Amygdala (tissue), 56 donors: ENCODE measurements at places on chromosomes 16 and 17.

GRCh38 chr17:42562388-42563142 is 617 bp downstream of the COASY start:
- DNase-seq = no peak

- DNase-seq = no peak
These were observed 15.4 kb downstream of the FBXO31 start for GRCh38 chr16:87368029-87368770.

DNA sequence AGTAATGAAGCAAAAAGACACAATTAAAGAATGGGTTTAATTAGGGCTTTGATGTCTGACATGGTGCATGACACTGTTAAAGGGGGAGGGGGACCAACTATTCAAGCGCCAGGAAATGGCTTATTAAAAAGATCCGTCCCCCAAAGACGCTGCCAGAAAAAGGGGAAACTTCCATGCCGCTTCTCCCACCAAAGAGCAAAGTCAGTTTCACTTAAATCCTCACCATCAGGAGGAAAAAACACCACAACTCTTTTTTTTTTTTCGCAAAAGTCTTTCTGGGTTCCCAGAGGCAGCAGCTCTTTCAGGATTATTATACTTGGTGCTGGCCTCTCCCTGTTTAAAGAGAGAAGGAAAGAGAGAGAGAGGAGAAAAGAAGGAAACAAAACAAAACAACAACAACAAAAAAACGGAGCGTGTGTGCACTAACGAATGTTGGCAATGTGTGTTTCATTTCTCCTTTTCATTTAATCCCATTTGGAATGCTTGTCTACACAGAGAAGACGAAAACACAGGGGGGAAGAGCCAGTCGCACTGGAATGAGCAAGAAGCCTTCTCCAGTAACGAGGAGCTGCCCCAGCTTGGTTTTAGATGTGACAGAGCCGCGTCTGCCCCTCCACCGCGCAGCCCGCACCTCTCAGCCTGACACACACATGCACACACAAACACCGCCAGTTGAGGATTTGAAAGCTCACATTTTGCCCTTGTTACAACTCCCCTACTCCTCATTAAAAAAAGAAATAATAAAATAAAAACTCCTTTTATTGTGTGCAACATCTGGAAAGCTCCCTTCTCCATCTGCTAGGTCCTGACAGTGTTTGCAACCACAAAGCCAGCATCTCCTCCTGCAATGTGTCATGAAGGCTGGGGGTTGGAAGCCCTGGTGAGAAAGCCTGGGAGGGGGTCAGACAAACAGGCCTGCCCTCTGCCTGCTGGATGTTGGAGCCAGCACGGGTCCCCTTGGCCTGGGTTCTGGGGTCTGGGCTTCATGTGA is 32.7 kb upstream of the AXIN2 start:
- DNase-seq = no peak

- DNase-seq = no peak
These were observed 19.0 kb downstream of the KCNG4 start for GRCh38 chr16:84220851-84221250.

DNA sequence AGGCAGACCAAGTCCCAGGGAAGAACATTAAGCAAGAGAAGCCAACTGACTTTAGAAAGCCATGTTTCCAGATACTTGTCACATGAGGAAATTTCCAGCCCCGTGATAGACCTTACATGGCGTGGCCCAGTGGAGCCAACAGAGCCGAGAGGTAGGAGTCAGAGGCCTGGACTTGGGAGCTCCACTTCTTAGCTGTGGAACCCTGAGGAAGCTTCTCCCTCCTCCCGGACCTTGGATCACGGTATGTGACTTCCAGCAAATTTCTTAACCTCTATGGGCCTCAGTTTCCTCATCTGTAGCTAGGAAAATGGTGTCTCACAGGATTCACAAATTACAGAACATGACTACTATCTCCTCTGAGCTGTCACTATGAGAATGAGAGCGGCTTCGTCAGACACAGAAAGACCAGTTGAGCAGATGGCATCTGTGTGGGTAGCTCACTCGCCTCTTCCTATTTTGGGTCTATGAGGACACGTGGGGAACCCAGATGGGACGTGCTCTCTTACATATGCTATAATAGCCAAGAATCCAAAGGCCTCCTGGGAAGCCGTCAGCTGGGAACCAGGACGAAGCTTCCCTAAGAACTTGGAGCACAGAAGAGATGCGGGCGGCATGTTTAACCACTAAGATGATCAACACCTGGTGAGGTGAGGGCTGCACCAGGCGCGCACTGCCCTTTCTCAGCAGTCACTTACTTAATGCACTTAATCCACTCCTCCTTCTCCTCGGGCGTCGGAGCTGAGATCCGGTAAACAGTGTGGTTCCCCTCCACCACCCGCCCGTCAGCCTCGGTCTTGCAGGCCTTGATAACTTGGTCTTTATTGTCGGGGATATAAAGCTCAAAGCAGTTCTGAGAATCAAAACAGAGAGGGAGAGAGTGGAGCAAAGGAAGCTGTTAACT is 102.3 kb downstream of the CYTH1 start:
- DNase-seq = peak; percentile 21

DNA sequence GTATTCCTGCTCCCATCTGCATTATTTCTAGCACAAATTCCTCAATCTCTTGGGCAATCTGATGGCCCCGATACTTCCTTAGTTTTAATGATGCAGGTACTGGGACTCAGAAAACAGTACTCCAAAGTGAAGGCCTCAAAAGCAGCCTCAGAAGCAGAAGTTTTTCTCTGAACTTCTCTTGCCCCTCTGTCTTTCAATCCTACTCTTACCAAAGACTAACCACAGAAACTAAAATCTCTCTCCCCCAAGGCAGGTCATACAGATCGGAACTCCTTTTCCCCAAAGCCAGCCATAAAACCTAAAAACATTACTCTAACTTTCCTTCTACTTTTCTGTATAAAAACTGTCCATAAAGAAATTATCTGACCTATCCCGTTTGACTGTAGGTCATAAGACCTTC is 103.5 kb downstream of the HS3ST3A1 start:
- DNase-seq = no peak

DNA sequence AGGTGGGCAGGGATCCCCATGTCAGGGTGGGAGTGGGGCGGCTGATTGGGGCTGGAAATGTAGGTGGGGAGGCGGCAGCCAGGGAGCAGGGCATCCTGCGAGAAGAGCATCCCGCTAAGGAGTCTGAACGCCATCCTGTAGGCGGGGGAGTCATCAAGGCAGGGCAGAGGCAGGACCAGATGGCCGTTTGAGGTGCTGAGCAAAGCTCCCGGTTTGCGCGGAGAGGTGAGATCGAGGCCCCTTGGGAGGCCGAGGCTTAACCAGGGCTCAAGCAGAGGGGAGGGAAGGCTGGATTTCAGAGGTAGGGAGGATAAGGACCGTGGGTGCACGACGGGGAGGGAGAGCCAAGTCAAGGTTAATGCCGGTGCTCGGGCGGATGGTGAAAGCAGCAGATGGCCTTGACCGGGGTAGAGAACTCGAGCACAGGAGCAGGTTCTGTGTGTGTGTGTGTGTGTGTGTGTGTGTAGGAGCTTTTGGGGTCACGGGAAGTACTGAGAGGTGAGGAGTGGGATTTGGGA is 472 bp upstream of the NME2 start:
- DNase-seq = no peak

- DNase-seq = no peak
These were observed 21.6 kb downstream of the PLA2G10 start for GRCh38 chr16:14672403-14672971.

- no peak for DNase-seq
These were observed 3.2 kb upstream of the KRT20 start for GRCh38 chr17:40888196-40888720.

GRCh38 chr16:50169555-50170096 is 16.5 kb downstream of the TENT4B start:
- DNase-seq = no peak

DNA sequence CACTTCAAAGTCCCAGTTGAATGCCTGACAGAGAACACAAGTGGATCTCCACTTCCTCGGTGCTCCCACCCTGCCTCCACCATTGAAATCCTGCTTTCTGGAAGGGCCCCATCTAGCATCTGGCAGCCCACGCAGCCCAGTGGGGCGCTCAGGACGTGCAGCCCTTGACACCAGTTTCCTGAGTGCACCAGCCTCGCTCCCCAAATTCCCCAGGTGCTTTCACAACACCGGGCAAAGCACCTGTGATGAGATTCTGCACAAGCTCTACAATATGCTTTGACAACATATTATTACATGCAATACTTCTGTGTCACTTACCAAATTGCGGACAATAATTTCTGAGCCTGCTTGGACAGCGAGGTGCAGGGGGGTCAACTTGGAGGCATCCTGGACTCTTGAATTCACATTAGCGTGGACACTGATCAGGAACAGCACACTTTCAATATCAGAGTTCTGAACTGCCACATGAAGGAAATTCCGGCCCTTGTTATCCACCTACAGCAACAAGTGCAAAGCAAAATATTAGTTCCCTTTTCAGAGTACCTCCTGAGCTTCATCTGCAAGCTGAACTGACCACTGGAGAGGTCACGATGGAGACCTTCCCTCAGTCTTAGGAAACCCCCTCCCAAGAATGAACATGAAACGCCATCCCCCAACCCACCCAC is 33.9 kb downstream of the CYB5D2 start:
- no peak for DNase-seq

- DNase-seq = no peak
These were observed 183.1 kb downstream of the CYLD start for GRCh38 chr16:50924759-50925545.

GRCh38 chr17:7147772-7148171 is 31.4 kb downstream of the ASGR1 start:
- DNase-seq = no peak

GRCh38 chr16:81558077-81558443 is 113.5 kb downstream of the CMIP start:
- no peak for DNase-seq

DNA sequence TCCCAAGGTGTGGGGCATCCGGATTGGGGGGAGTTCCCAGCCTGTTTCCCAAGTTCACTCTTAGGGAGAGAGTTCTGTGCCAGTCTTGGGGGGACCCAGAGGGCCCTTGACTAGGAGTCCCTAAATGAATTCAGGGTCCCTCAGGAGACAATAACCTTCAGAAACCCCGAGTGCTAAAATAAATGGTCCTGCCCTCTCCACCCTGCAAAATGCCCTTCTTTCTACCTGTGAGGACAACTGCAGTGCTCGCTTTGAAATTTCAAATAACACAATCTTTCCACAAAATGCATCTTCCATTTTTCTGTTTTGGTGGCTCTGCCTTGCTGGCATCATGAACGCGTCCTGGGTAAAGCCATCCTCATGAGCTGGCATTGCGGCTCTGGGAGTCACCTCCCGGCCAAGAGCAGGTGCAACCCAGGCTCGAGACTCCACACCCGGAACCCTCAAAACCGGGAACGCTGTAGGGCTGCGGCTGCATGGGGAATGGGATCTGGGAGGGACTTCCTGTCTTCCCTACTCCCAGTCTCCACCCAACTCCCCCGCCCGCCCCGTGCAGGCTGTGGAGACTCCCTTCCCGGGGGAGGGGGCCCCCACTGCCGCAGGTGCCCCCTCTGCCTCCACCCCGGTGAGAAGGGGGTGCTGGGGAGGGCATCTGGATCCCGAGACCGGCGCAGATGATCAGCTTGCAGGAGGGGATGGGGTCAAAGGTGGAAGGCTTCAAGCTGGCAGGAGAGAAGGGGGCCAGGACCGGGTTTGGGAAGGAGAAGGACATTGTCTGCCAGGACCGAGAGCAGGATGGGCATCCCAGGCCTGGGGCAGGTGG is at the start of gene ZNF205:
Gene ZNF205 (plus strand): TSS at position 529 of the 823 bp plus-strand sequence. CDS start 845 bp downstream, outside the sequence.
- peak; percentile 41 for DNase-seq

DNA sequence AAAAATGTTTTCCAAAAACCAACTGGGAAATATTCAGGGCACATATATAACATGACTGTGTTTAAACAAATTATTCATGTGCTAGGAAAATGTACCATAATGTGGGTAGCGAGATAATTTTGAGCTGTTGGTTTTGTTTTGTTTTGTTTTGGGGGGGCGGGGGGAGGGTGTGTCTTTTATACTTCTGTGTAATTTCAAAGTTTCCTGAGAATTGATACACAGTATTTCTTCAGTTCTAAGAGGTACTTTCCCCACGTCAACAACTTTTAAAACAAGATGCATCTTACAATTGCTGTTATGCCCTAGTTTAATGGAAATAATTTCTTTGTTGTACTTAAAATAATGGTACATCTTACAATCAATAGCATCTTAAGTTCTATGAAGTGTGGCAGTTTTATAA is 99.7 kb upstream of the RPRML start:
- no peak for DNase-seq

DNA sequence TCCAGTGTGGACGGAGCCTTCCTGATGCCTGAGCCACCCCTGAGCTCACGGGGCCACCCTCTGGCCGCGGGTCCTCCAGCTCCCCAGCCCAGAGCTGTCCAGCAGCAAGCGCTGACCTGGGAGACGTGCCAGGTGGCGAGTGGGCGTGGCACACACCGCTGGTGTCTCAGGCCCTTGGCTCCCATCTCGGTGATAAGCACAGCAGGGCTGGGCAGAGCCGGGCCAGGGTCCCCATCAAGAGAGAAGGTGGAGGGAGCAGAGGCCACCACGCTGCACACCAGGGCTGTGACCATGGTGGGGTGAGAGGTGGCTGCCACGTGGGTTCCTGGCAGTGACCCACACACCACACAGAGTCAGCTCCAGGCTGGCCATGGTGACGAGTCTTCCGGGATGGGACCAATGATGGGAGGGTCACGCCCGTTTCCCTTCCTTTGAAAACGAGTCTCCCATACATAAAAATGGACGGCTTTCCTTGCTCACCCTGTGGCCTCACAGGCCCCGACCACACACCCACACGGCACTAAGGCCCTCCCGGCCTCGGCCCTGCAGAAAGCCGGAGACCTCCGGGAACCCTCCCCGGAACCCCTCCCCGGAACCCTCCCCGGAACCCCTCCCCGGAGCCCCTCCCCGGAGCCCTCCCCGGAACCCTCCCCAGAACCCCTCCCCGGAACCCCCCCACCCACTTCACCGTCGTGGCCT is 16.8 kb downstream of the UTS2R start:
- no peak for DNase-seq

DNA sequence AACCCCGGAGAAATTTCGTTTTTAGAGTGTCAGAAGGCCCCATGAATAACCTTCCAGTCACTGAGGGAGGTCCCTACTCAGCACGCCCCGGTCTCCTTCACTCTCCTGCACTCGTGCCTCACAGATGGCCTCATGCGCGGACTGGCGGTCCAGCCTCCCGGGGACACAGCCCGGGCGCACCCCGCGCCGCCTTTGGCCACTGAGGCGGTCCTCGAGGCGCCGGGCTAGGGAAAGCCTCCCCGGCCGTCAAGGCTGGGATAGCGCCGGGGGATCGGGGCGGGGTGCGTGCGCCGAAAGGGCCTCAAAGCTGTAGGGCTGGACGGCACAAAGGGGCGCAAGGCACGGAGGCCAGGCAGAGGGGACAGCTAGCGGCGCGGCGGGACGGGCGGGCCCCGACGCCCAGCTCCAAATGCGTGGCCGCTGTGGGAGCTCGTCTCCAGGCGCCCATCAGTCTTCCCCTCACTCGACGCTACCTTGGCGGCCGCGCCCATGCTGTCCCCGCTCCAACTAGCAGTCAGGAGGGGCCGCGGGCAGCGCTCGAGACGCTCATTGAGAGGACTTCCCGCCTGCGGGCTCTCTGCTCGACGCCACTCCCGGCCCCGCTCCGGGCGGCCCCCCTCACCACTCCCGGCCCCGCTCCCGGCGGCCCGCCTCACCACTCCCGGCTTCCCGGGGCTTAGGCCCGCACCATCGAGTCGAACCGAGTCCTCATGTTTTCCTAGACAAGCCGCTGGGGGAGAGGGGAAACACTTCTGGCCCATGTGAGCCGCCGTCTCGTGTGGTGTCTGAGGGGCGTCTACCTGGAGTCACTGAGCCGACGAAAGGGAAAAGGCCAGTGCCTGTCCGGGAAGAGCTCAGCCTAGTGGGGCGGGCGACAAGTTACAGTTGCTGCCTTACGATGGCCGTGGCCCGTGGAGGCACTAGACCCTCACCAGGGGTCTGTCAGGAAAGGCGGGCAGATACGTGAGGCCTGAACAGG is at the start of gene USP6:
Gene USP6 (plus strand): TSS at position 360 of the 979 bp plus-strand sequence. CDS start 14,336 bp downstream, outside the sequence.
- DNase-seq = no peak

- DNase-seq = no peak
These were observed 2.4 kb upstream of the CDH8 start for GRCh38 chr16:62038646-62039045.
